ENCODE measurements at places on chromosomes 11 and 22.

- no peak for DNase-seq
Observed at GRCh38 chr11:10488121-10488933, 33.3 kb downstream of the AMPD3 start.

DNA sequence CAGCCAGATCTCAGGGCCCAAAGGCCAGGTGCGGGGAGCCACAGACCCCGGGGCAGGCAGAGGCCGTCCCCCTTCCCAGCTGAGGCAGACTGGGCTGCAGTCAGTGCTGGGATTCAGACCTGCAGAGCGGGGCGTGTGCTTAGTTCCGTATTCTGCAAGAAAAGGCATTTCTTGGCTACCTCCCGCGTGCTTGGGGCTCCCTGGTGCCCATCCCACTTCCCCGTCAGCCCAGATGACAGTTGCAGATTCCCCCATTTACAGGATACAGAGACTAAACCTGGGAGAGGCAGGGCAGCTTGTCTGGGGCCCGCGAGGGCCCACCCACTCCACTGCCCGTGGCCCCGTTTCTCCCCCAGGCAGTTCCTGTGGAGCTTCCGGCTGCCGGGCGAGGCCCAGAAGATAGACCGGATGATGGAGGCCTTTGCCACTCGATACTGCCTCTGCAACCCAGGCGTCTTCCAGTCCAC lies 18.3 kb downstream of the CYTH4 start:
- no peak for DNase-seq

DNA sequence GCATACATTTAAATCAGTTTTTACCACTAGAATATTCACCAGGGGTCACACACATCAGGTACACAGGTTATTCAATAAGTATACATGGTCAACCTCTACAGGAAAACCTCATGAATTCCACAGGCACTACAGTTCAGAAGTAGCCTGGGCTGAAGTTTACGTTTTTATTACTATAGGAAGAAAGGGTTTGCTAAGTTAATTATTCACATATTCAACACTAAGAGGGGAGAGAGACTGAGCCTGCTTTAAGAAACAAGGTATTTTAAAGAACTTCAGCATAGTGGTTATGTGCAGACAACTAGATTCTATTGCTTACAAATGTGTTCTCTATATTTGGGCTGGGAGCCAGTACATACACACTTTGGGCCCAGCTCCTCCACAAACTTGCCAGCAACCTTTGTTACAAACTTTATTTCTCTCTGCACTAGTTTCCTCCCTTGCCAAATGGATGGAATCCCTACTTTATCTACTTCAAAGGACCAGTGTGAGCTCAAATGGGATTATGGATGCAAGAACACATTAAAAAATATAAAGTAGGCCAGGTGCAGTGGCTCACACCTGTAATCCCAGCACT lies 31.9 kb downstream of the IL18BP start:
- DNase-seq: no peak

GRCh38 chr22:39728236-39728860 lies 157.8 kb downstream of the CACNA1I start:
- no peak for DNase-seq

DNA sequence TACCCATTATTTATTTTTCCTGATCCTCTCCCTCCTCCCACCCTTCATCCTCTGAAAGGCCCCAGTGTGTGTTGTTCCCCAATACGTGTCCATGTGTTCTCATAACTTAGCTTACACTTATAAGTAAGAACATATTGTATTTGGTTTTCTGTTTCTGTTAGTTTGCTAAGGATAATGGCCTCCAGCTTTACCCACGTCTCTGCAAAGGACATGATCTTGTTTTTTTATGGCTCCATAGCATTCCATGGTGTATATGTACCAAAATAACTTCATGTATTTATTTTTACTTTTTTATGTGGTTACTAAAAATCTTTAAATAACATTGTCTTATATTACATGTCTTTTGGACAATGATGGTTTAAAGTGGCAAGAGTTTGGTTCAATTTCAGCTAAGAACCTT lies 15.2 kb downstream of the PDGFD start:
- DNase-seq: no peak

DNA sequence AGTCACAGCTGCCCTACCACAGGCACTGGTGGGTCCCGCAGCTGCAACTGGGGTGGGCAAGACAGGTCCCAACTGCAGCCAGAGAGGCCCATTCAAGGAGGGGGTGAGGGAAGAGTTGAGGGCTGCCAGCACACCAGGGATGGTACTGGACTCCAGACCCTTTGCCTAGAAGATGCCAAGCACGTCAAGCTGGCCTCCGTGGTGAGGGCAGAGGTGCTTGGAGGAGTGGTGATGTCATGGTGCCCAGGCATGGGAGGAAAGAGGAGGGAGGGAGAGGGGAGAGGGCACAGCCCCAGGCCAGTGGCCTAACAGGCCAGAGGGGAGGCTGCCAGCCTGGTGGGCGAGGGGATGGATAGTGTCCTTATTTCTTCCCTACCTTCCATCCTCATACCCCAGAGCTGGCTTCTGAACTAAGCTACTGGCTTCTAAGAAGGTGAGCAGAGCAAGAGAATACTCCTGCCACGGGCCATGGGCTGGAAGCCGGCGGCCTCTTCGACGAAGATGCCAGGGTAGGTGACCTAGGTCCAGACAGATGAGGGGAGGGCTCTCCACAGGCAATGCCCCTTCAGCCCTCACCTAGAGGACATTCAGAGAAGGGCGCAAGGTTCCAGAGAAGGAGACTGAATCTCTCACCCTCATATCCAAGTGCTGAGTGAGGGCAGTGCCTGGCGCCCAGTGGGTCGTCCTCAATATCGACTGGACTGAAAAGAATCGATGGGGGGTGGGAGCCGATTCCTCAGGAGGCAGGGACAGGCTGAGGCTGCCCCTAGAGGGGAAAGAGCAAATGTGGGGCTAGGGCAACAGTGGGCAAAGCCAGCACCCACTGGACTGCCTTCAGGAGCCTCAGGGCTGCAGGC lies 1.8 kb downstream of the SYT7 start:
- no peak for DNase-seq

DNA sequence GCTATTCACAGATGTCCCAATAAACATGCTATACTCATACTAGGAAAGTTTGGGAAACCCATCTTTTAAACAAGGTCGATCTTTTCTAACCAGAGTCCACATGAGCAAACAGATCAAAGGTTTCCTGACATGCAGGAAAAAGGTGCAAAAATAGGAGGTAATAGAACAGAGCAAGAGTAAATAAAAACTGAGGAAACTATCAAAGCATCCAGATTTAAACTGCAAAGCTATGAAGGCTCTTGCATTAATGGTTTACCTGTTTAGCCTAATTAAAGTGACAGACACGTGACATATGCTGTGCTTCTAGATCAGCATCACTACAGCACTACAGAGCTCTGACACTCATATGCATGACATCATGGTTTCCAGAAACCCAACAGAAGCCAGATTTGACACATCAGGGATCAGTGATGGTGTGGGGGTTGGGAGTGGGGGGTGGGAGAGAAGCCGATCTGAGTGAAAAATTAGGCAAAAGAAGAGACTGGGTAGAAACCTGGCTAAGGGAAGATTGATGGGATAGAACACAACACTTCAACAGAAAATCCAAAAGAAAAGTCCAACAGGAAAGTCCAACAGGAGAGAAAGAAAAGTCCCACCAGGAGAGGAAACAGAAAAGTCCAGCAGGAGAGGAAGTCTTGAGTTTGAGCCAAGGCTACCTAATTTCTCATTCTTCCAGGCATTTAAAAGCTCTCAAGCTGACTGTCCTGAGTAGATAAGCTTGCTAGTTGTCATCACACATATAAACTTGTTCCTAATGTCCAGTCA lies 262.3 kb downstream of the SOX6 start:
- DNase-seq: no peak

DNA sequence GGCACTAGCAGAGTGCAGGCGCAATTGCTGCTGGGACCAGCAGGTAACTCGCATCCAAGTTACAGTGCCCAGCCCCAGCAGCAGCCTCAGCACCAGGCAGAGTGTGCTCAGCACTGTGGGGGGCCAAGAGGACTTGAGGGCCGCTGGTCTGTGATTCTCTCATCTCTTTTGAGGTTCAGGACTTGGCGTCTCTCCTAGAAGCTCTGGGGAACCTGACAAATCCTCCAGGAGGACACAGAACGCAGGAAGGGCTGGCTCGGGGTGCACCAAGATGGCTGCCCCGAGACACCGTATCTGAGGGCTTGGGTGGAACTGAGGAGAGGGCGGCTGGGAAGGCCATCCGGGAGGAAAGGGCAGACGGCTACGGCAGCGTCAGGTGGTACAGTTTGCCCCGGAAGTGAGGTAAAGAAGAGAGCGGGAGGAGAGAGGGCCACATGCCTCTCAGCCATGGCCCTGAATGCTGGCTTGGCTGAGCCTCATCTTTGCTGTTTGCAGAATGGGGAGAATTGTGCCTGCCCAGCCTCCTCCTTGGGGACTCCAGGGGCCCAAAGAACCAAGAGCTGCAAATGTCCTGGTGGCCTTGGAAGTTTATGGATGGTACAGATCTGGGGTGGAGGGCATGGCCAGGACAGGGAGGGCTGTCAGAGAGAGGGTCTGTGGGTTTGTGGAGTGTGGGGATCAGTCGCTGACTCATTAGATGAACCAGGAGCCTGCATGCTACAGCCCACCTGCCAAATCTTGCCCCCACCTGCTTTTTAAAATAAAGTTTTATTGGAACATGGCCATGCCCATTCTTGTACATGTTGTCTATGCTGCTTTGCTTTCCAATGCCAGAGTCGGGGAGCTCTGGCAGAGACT lies 78.0 kb downstream of the MYEOV start:
- no peak for DNase-seq

GRCh38 chr11:83285151-83285770 lies 906 bp downstream of the CCDC90B start:
- DNase-seq: peak; percentile 45

DNA sequence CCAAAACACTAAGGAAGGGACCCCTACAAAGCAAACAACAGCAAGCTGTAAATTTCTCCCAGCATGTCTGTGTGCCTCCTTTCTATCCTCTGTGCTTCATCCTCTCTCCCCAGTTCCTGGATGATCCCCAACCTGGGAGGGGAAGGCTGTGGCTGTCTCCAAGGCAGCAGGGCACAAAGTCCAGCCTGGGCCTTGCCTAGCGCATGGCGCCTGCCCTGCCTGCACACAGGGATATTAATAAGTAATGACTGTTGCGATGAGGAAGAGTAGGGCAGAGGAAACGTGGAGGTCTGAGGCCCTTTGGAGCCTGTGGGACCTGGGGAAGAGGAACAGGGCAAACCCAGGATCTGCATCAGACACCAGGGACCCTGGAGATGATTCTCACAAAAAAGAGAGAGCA lies 2.0 kb downstream of the USH1C start:
- no peak for DNase-seq

DNA sequence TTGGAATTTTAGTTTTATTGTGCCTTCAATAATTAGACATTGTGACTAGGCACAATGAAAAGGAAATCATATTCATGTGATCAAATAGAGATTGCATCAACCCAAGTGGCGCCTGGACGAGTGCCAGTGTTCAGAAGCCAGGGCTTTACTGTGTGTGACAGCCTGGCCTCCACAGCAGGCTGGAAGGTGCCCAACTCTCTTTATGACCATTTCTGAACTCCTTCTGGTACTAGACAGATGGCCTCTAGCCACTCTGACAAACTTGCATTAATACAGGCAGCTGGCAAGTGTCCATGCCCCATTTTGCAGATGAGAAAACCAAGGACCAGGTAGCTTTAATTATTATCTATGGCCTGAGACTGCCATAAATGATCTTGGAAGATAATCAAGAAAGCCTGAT lies 8.3 kb upstream of the POU2AF1 start:
- DNase-seq: no peak

DNA sequence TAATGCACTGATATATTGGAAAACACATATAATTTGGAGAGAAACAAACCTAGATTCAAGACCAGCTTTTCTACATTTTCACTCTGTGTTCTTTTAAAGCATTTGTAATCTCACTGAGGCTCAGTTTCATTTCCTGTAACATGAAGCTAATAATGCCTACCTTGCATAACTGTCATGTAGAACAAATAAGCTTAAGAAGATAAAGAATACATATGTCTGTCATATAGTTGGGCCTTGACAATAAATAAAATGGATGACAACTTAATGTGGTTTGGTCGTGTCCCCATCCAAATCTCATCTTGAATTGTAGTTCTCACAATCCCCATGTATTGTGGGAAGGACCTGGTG lies 35.2 kb upstream of the FIBIN start:
- DNase-seq: no peak

All from NCI-H1417 (cell line).